CD4-positive, alpha-beta T cell treated with Interleukin-15 for 4 hours (primary cell): ENCODE measurements at places on chromosomes 4 and X.

- DNase-seq = no peak
These were observed 180.6 kb upstream of the MAP3K15 start for GRCh38 chrX:19695884-19696283.

DNA sequence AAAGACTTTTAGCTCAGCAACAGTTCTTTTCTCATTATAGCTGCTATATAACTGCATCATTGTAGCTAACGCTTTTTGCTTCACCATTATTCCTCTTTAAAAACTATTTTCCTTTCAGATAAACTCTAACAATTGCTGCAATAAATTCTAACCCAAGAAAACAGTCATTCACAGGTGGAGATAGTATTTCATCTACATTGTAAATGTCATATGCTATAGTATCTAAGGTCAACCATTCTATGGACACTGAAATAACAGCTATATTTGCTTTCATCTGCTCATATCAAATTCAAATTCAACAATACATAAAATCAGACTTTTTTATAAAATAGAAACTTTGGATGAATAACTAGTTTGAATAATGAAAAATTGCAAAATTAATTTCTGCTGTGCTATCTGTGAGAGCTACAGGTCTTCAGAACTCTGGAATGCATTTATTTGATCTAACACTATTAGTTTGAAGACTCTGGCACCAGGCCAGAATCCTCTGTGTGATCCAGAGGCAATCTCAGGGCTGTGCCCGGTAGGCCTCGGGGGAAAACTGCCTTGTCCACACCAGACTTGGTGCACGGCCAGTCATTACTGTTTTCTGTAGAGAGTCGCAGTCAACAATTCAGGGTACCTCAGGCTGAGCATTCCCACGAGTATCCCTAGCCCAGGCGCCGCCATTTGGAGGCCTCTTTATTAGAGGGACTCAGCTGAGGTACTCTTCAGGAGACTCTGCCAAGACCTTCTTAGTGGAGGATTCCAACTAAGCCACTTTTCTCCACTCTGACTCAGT lies 332.4 kb downstream of the SLC7A11 start:
- no peak for DNase-seq

GRCh38 chr4:137852326-137852725 lies 320.0 kb upstream of the PCDH18 start:
- no peak for DNase-seq

- no peak for DNase-seq
These were observed 112.9 kb downstream of the KCNIP4 start for GRCh38 chr4:21835712-21836111.

DNA sequence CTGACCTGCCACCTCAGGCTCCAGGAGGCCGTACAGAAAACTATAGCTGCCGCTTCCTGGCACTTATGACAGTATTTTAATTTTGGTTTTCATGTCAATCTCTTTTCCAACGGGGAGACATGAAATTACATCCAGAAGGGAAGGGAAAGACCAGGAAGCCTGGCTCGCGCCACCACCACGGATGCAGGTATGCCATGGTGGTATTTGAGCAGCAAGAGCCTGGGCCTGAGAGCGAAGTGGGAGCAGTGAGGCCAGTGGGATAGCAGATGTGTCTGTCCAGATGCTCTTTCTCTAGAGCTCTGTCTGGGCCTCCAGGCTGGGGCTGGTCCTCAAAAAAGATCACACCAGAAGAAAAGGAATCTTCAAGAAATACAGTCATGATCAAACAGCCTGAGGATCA lies 82.5 kb upstream of the CPEB2 start:
- no peak for DNase-seq

DNA sequence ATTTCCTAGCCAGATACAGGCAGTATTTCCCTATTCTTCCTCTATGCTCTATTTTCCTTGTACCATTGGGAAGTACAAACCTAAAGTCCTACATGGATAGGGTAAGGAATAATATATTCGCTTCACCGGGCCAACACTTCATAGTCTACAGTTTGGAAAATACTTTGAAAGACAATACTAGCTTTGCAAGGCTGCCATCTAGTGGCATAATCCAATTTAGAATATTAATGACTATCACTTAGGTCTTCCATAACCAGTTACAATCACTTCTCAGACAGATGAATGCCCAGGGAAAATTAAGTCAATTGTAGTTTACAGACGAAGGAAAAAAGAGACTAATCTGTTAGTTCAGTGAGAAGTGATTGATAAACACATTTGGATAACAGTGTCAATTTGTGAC lies 141.0 kb upstream of the FAM47C start:
- DNase-seq = no peak

GRCh38 chr4:76458297-76458696 lies 23.3 kb downstream of the SHROOM3 start:
- DNase-seq = no peak

DNA sequence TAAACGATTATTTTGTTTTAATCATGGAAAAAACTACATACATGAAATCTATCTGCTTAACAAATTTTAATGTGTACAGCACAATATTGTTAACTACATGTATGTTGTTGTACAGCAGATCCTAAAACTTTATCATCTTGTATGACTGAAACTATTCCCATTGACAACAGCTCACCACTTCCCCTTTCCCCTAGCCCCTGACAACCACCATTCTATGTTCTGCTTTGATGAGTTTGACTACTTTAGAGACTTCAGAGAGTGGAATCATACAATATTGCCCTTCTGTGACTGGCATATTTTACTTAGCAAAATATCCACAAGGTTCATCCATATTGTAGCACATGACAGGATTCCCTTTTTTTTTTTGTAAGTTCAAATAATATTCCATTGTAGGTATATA lies 185.9 kb downstream of the CFAP299 start:
- DNase-seq = no peak

DNA sequence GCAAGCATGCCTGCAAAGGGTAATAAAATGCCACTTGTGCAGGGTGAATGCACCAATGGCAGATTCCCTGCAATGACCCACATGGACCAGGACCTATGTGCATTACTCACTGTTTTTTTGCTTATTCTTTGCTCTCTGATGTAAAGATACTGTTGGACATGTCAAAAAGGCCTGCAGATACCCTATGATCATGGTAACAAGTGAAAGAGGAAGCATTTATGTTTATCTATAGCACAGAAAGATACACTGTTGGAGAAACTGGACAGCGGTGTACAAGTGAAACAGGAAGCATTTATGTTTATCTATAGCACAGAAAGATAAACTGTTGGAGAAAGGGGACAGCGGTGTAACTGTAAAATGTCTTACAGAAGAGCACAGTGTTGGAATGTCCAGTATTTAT lies 127.5 kb downstream of the PAPSS1 start:
- no peak for DNase-seq

- no peak for DNase-seq
These were observed 152.7 kb upstream of the AADAT start for GRCh38 chr4:170242471-170242870.

GRCh38 chr4:10090467-10091250 lies 25.9 kb downstream of the WDR1 start:
- no peak for DNase-seq

DNA sequence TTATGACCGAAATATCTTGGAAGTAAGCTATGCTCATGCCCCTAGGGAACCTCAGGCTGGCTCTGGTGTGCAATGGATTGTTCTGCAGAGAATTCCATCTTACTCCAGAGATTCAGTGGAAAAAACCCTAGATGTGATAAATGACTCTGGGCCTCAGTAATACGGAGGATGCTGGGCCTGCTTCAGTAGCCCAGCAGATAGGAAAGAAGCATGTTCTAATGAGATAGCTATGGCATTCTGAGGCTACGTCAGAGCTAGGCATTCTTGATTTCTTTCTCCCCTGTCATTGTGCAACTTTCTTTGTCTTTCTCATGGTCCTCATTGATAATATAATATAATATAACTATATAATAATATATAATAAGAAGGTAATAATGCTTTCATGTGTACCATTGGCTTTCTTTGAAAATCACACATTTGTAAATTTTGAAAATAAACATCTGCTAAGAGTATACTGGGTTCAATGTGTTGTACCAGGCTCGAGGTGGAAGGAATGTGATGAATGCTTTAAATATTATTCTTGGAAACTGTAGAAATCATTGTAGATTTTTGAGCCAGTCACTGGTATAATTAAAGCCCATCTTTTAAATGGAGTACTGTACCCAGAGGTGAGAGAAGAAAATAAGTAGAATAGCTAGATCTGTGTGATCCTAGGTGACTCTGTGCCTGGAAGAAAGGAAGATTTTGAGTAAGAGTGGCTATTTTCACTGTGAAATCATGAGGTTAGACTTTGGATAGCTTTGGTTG lies 152.0 kb downstream of the IL15 start:
- DNase-seq = no peak

DNA sequence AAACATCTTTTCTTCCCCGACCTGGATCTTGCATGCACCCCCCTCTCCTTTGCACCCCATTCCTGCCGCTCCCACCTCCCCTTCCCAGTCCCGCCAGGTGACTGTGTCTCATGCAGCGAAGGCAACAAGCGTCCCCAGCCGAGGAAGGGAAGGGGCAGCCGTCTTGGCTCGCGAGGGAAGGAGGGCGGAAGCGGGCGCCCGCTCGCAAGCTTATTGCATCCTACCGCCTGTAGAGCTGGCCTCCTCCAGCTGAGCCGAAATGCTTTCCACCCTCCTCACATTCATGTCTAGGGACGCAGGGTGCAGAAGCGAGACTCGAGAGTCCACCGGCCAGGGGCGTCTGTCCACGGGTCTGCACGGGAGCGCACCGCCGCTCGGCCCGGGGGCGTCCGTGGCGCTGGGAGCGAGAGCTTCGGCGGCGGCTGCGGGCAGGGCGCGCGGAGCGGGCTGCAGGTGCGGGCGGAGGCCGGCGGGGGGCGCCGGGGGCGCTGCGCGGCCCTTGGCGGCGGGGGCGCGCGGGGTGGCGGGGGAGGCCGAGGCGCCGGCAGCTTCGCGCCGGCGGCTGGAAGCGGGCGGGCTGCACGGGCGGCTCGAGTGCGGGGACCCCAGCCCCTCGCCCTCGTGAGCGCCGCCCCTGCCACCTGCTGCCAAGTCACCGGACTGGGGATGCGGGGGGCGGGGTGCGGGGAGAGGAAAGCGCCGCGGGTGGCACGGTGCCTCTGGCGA lies at the start of gene KCNIP4:
Gene KCNIP4, minus strand, starts transcription at position 426 of the 726 bp plus-strand sequence.
- no peak for DNase-seq

- no peak for DNase-seq
These were observed 24.8 kb upstream of the CYP2U1 start for GRCh38 chr4:107906458-107907100.

DNA sequence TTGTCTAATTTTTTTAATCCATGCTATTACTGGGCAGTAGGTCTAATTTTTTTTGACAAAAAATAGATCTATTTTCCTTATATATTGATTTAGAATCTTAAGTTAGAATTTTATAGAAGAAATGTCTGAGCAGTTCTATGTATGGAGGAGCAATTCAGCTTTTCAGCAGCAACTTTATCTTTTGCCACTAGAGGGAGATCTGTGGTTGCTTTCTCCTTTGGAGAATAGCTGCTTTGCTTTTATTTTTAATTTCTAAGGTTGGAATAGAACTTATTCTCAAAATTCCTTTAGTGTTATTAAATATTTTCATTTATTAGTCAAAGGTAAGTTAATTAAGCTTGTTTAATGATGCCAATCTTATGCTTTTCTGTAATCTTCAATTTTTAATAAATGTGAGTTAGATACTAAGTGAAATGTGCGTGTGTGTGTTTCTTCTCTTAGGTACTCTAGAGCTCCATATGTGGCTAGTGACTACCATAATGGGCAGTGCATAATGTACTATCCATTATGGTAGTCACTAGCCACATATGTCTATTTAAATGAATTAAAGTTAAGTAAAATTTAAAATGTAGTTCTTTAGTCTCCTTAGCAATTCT lies 29.3 kb downstream of the FAM199X start:
- peak; percentile 24 for DNase-seq

GRCh38 chrX:460823-461640 lies 74.3 kb upstream of the PPP2R3B start:
- no peak for DNase-seq

DNA sequence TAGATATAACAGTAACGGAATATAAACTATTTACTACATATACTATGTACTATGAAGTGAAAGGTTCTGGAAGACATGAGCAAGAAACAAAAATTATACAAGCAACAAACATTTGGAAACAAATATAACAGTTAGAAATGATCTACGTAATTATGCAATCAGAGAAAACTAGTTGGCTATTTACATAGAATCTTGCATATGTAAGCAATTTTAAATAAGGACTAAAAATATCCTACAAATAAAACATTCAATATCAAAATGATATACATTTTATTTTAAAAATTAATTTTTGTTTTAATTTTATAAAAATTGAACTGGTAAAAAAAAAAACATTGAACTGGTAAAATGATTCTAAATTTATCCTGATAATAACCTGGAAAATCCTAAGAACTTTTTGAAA lies 642.5 kb upstream of the PCDH10 start:
- DNase-seq = no peak

- DNase-seq = no peak
These were observed 31.1 kb downstream of the GRID2 start for GRCh38 chr4:92334716-92335350.

DNA sequence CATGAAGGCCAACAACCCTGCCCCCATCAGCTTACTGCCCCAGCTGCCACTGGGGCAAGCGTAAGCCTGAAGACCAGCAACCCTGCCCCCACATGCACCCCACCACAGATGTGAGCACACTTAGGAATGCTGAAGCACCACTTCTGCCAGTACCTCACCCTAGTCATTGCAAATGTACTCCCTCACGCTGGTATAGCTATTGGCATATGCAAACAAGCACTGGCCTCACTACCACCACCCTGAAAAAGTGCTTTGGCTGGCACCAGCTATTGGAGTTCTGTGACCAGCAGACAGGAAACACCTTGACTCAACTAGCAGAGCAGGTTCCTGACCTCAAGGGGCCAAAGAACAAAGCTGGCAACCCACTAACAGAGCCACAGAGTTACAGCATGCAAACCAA lies 534.4 kb upstream of the POU3F4 start:
- DNase-seq = no peak
